Kidney (tissue), 22 donors: ENCODE measurements at places on chromosomes 12 and 14. TPM values are rescaled to one million over a fixed set of nuclear protein-coding genes. Genes with fewer than 3 reads are reported as not detected.

Gene KLRC3
- 0.72 TPM for total RNA-seq

- no peaks in the 10 kb centered on the region for H3K4me1 ChIP-seq
- no peak overlapping the region for H3K27ac ChIP-seq
- H3K4me3 ChIP-seq, result no peak overlapping the region
- no peaks in the 10 kb centered on the region for H3K27me3 ChIP-seq
- no peak for DNase-seq
These were observed 33.9 kb upstream of the VPS37B start for GRCh38 chr12:122929812-122930211.

Gene NEMF
- 79.9 TPM for total RNA-seq

- H3K27ac ChIP-seq, result no peak overlapping the region
- H3K4me1 ChIP-seq, result no peaks in the 10 kb centered on the region
- H3K36me3 ChIP-seq, result no peaks in the 10 kb centered on the region
- H3K4me3 ChIP-seq, result no peak overlapping the region
These were observed 312.2 kb upstream of the ATP2B1 start for GRCh38 chr12:90020881-90021280.

GRCh38 chr12:25025260-25025659 is 76.4 kb upstream of the BCAT1 start:
- DNase-seq, result no peak
- H3K27ac ChIP-seq, result no peak overlapping the region
- no peaks in the 10 kb centered on the region for H3K36me3 ChIP-seq
- no peak overlapping the region for H3K4me3 ChIP-seq
- H3K4me1 ChIP-seq, result no peaks in the 10 kb centered on the region

Gene TMEM132D
- 0.13 TPM for total RNA-seq

DNA sequence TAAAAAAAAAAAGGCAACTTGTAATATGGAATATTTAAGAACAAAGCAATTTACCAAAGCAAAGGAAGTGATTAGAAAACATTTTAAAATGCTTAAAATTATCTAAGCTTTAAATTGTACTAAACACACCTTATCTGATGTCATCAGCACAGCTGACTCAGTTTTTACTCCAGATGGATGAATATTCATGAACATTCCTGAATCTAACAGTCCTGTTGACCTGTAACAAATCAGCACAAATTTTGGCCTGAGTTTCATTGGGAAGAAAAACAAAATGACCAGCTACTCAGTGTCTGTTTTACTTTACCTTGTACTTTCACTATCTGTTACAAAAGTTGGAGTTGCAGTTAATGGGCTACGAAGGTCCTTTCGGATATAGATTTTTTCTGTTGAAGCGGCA is 16.0 kb downstream of the NR2C1 start:
- H3K4me1 ChIP-seq, result no peaks in the 10 kb centered on the region
- no peak overlapping the region for H3K4me3 ChIP-seq
- DNase-seq, result no peak
- no peak overlapping the region for H3K27ac ChIP-seq
- H3K36me3 ChIP-seq, result peaks cover 3% of the 10 kb centered on the region
- H3K27me3 ChIP-seq, result no peaks in the 10 kb centered on the region

GRCh38 chr12:80551897-80552296 is 107.9 kb downstream of the PTPRQ start:
- no peak overlapping the region for H3K27ac ChIP-seq
- no peak for DNase-seq
- no peaks in the 10 kb centered on the region for H3K27me3 ChIP-seq
- H3K36me3 ChIP-seq, result no peaks in the 10 kb centered on the region
